ENCODE measurements at places on chromosomes 5 and 9. TPM values are rescaled to one million over a fixed set of nuclear protein-coding genes. Genes with fewer than 3 reads are reported as not detected.

Gene FST
- total RNA-seq = not detected

Gene GABRA6
- not detected for total RNA-seq

Gene TAF1L
- not detected for total RNA-seq

Gene MLANA
- not detected for total RNA-seq

Gene RELL2
- 12.1 TPM for total RNA-seq

Gene BHMT
- not detected for total RNA-seq

Gene LTC4S
- total RNA-seq = 3.8 TPM

Gene ZFP2
- 1.8 TPM for total RNA-seq

Gene TRIM7
- total RNA-seq = 7.4 TPM

Gene PCDHB9
- 0.12 TPM for total RNA-seq

Gene FEM1C
- 18.2 TPM for total RNA-seq

Gene GAPT
- 40.6 TPM for total RNA-seq

Gene SH3RF2
- not detected for total RNA-seq

Gene C9orf153
- 0.67 TPM for total RNA-seq

Gene PLEKHG4B
- 0.10 TPM for total RNA-seq

Gene PCAT7
- not detected for total RNA-seq

Gene CDH18
- total RNA-seq = not detected

Gene GABRP
- total RNA-seq = not detected

Gene IL13
- not detected for total RNA-seq

Gene FOXD4
- 0.89 TPM for total RNA-seq

Gene FAM151B
- 1.1 TPM for total RNA-seq

Gene DNM1
- 1.3 TPM for total RNA-seq

Gene CAMK4
- total RNA-seq = 5.2 TPM

Gene CNTLN
- total RNA-seq = 0.94 TPM

Gene C9orf85
- total RNA-seq = 9.6 TPM

Gene DBH
- total RNA-seq = not detected

Gene CDX1
- not detected for total RNA-seq

Gene PRDM9
- not detected for total RNA-seq

Gene ADGRD2
- total RNA-seq = not detected

Gene SPINK6
- total RNA-seq = not detected

Gene SLC36A3
- not detected for total RNA-seq

Gene MYOZ3
- total RNA-seq = not detected

Gene PTPA
- 73.9 TPM for total RNA-seq

Gene SLC45A2
- total RNA-seq = not detected

Gene MEF2C
- total RNA-seq = 333 TPM

Gene IL7R
- 1.4 TPM for total RNA-seq

Gene FOXD1
- total RNA-seq = 0.49 TPM

Gene SLC27A6
- not detected for total RNA-seq

Gene NUTM2F
- total RNA-seq = not detected

Gene DUSP1
- 71.2 TPM for total RNA-seq
